ENCODE measurements at places on chromosomes 7 and 10.

- peak; percentile 97 for DNase-seq
Measured at GRCh38 chr10:84179059-84179710, 5.6 kb downstream of the GPR15LG start.

- peak; percentile 35 for DNase-seq
Measured at GRCh38 chr10:86329093-86329710, 37.4 kb downstream of the GRID1 start.

- no peak for DNase-seq
Measured at GRCh38 chr10:108436096-108436495, 1271.6 kb upstream of the SORCS1 start.

DNA sequence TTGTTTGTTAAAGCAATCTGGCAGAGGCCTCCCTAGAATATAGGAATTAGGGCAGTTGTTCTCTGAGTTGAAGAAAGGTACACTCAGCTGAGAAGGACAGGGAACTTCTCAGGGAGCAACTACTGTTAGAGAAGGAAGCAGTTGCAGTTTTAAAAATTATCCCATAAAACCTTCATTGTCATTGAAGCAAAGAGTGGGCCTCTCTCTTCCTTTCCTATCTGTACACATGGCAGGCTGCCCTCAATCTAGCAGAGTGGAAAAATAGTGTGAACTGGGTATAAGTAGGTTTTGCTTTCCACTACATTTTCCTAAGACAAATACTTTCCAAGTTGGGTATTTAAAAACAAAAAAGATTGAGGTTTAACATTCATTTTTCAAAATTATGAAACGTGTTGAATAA is 236.7 kb upstream of the KLF14 start:
- no peak for DNase-seq

DNA sequence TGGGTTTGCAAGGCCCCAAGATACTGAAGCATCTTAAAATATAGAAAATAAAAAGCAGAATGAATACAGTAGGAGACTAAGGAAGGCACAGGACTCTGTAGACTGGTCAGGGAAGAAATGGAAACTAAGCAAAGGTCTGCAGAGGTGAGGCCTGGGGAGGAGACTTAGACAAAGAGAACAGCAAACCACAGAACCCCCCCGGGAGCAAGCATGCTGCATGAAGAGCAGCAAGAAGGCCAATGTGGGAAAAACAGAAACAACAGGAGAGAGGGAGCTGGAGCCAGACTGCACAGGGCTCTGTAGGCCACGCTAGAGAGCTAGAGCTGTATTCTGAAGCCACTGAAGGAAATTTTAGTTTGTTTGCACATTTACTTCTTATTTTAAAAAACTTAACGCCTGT is 45.7 kb upstream of the ARID5B start:
- no peak for DNase-seq

DNA sequence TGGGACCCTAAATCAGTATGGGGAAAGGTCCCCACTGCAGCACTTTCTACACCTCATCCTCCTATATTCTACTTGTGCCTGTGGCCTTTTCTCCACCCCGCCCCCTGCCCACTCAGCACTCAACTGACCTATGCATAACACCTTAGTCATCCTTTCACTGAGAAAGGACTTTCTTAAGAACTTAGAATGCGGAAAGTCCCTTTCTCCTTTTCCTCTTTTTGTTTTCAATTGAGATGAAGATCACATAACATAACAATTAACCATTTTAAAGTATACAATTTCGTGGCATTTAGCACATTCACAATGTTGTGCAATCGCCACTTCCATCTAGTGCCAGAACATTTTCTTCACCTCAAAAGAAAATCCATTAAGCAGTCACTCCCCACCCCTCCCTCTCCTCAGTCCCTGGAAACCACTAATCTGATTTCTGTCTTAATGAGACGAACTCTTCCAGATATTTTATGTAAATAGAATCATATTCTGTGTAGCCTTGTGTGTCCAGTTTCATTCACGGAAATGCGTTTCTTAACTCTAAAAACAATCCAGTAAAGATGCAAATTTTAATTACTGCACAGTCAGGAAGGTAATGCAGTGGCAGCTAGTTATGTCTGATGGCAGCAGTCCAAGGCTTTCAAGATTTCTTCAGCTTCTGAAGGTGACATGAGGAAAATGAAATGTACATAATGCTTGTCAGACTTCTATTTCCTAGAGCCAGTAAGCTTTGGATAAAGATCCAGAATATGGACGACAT is 41.7 kb downstream of the FAS start:
- peak; percentile 66 for DNase-seq

DNA sequence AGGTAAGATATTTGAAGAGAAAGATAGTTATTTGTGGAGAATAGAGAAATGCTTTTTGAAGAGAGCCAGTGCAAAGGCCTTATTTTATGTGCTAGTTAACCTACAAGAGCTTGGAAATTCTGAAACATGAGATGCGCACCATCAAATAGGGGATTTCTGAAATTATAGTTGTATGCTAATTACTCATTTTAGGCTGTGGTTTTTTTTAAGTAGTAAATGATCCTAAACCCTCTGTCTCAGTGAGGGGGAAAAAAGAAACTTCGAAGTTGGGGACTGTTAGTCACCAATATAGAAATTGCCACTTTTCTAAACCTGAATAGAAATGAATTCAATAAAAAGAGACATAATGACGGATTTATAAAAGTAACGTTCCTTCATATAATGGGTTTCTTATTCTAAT is 119.3 kb upstream of the MDFIC start:
- DNase-seq = no peak

GRCh38 chr7:40299097-40299496 is 164.3 kb downstream of the SUGCT start:
- DNase-seq = no peak

DNA sequence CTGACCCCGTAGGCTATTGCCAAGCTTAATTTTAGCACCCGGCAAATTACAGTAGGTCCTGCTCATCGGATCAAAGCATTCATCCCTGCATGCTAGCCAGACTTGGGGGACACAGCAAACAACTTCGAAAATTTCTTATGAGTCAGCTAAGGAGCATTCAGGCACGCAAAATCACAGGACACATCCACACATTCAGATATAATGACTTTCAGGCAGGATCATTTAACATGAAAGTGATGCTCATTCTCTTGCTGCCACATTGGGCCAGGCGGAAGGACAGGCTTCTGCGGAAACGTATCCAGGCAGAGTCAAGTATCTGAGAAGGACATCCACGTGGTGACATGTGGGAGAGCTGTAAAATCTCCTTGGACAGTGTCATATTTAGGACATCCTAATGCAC is 474.0 kb upstream of the NRP1 start:
- no peak for DNase-seq

DNA sequence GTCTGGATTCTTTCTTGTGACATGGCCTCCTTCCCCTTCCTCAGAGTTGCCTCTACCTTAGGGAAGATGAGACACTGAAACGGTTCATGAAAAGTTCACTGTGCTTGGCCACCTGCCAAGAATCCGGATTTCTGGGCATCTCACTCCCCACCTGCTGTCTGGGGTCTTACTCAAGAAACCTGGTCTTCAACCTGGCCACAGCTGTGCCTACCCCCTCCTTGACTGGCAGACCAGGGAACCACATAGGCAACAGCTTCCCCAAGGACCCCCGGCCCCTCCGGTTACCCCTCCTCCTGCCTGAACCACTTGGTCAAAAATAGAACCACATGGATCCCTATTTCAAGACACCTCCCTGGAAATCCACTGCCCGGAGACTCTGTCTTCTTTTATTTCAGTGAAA is 58.7 kb upstream of the NANOS1 start:
- no peak for DNase-seq

DNA sequence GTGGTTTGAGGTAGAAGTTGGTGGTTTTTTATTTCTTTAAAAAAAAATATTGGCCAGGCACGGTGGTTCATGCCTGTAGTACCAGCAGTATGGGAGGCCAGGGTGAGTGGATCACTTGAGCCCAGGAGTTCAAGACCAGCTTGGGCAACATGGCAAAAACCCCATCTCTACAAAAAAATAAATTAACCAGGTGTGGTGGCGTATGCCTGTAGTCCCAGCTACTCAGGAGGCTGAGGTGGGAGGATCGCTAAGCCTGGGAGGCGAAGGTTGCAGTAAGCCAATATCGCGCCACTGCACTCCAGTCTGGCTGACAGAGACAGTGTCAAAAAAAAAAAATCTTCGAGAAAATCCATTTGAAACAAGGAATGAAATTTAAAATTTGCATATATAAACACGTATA is 1.1 kb downstream of the IL2RA start:
- DNase-seq = no peak

DNA sequence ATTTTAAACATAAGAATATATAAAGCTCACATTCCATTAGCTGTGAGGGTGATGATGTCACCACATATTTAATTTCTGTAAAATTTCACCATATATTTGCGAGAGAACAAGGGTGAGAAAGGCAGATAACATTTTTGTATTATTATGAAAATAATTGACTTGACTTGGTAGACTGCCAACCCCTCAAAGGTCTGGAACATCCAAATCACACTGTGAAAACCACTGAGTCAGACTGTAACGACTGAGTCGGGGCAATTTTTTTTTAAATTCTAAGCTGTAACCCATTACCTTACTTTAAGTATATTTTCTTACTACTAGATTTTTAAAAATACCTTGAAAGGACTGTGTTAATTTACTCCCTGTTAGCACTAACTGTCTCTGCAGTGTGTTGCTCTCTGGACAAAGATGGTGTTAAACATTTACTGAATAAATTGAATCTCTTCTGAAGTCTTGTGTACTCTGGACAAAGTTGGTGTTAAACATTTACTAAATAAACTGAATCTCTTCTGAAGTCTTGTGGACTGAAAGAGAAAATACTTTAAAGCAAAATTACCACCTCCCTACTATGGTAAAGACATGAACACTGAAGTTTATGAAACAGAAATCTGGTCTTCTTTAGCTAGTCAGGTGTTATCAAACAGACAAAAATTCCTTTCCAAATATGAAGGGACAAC is 14.1 kb downstream of the PDZD8 start:
- no peak for DNase-seq

- DNase-seq = no peak
Measured at GRCh38 chr7:57404967-57405421, 45.0 kb upstream of the ZNF716 start.

- DNase-seq = no peak
Measured at GRCh38 chr10:380313-380940, 245.2 kb downstream of the ZMYND11 start.

GRCh38 chr10:124097883-124098282 is 4.5 kb upstream of the CHST15 start:
- no peak for DNase-seq

All from RWPE2 (cell line).